Motor neuron (in vitro differentiated cells): ENCODE measurements at places on chromosomes 16 and 17.
A peak's percentile ranks its signal among the peaks of the same experiment; 100 is the strongest.

- ATAC-seq, result no peak
Measured at GRCh38 chr16:15961571-15962090, 12.2 kb downstream of the ABCC1 start.

GRCh38 chr16:47229053-47230050, 85.6 kb upstream of the NETO2 start:
- ATAC-seq, result no peak

DNA sequence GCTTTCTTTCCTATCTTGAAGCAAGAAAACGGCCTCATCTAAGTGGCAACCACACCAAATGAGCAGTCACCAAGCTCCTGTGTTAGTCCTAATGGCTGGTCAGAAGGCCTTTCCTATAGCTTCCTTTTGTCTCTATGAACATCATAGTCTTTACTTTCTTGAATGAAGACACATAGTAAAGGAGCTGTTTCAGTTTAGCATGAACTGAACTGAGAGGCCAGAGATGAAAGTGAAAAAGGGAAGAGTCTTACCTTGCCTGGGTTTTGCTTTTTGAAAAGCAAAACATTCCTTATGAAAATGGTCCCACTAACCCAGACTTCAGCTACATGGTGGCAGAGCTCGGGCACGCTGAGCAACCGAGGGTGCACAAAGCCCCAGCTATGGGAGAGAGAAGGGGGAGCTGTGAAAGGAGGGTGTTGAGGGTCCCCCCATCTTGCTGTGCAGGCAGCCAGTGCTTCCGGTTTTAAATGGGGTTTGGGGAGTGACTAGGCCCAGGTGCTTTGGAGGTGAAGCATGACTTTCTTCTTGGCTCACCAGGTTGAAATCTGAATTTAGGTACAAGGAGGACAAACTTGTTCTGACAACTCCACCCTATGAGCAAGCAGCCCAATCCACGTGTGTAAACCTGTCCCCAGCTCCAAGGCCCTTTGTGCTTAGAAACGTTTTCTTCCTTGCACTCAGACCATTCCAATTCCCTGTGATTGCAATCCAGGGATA, 9.1 kb upstream of the PSMC3IP start:
- ATAC-seq, result no peak

- ATAC-seq, result peak; percentile 86
Measured at GRCh38 chr16:63037761-63038396, 1001.6 kb upstream of the CDH8 start.

GRCh38 chr17:76382351-76382802, 2.0 kb upstream of the SPHK1 start:
- ATAC-seq, result peak; percentile 11

DNA sequence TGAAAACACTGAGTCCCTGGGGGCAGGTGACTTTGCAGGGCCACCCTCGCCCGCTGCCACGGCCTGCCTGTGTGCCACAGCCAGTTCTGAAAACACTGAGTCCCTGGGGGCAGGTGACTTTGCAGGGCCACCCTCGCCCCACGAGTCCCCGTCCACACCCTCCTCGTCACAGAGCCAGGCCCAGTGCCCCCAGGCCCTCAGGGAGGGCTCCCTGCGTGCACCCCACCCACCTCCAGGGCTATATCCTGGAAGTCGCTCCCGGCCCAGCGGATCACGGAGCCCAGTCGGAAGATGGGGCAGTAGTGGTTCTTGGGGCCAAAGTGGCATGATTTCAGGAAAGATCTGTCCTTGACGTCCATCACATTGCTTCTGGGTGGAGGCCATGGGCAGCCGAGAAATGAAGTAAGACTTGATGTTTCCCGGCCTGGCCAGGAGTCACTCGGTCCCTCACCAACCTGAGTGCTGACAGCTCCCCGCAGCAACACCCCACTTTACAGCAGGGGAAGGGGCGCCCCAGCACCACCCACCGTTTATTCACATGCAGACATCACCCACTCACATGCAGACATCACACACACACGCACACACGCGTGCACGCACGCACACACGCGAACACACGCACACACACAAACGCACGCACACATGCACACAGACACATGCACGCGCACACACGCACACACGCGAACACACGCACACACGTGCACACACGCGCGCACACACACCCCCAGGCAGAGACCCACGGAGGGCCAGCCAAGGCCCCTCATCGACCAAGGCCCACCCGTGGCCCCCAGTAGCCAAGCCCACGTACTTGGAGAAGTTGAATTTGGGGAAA, 6.5 kb downstream of the P2RX5 start:
- ATAC-seq, result no peak

GRCh38 chr16:14667347-14668266, 26.5 kb downstream of the PLA2G10 start:
- ATAC-seq, result no peak

DNA sequence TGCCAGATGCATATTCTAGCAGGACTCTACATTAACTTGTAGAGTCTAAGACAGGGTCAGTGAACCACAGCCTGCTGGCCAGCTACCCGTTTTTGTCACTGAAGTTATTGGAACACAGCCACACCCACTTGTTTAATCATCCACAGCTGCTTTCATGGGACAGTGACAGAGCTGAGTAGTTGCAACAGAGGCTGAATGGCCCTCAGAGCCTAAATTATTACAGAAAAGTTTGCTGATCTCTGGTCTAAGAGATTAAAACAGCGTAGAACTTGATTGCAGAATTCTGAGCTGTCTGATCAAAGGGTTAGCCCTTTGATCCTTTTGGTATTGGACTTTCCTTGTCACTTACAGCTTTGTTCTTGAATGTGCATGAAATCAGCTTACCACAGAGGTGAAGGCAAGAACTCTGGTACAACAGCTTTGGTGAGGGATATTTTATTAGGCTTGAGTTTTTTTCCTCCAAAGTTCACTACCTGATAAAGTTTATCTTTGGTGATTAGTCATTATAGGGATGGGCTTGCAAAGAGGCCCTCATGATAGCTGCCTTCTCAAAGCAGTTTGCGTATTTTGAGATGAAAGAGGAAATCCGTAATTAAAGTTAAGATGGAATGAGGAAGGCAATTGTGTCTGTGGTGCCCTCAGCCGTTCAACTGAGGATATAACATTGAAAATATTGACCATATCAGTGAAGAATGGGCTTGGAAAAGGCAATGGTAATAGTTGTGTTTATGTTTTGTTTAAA, 23.6 kb downstream of the ALDH3A2 start:
- peak; percentile 23 for ATAC-seq

- peak; percentile 65 for ATAC-seq
Measured at GRCh38 chr17:42779936-42780850, at the start of gene WNK4. WNK4 (plus strand) TSS chr17:42780610; CDS start chr17:42780699, 89 bp downstream.
